Left ventricle myocardium superior (tissue), 1 donor: ENCODE measurements at places on chromosomes 4 and X. TPM values are rescaled to one million over a fixed set of nuclear protein-coding genes. Genes with fewer than 3 reads are reported as not detected.
A peak's percentile ranks its signal among the peaks of the same experiment; 100 is the strongest.

DNA sequence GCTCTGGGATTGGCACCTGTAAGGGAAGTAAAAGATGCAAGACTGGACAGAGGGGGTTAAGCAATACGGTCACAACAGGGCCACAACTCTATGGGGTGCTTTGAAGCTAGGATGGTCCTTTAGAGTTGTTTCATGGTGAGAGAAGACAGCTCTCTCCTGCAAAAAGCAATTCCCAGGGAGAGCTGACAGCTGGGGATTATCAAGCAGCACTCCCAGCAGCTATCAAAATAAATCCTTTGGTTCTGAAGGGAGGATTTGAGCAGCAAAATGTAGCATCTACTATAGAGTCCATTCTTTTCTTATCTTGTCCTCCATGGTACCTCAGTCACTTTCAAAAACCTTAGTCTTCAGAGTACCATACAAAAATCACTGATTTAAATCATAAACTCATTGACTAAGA is 35.1 kb upstream of the AP1AR start:
- DNase-seq, result no peak

- no peak for DNase-seq
Measured at GRCh38 chr4:168868044-168868781, 141.8 kb downstream of the CBR4 start.

- no peak for DNase-seq
Measured at GRCh38 chr4:16665942-16666551, 232.4 kb downstream of the LDB2 start.

GRCh38 chr4:136749989-136750388 is 782.3 kb downstream of the PCDH18 start:
- no peak for DNase-seq

SLC10A4 gene
- not detected for total RNA-seq

GRCh38 chrX:120365320-120365719 is 3.4 kb downstream of the ATP1B4 start:
- DNase-seq, result peak; percentile 63

GPC4 gene
- 11.6 TPM for total RNA-seq

TMEM156 gene
- not detected for total RNA-seq

DNA sequence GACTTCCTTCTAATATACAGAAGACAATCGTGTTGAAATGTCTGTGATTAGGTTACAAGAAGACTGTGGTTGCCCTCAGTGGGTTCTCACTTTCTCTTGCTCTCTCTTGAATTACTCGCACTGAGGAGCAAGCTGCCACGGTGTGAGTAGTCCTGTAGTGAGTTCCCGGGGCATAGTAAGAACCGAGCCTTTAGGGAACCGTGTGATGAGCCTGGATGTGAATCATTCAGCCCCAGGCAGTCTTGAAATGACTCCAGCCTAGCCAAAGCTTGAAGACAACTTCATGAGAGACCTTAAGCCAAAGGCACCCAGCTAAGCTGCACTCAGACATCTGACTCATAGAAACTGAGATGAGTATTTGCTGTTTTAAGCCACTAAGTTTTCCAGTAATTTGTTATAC is 292.7 kb downstream of the SPOCK3 start:
- DNase-seq, result no peak

DNA sequence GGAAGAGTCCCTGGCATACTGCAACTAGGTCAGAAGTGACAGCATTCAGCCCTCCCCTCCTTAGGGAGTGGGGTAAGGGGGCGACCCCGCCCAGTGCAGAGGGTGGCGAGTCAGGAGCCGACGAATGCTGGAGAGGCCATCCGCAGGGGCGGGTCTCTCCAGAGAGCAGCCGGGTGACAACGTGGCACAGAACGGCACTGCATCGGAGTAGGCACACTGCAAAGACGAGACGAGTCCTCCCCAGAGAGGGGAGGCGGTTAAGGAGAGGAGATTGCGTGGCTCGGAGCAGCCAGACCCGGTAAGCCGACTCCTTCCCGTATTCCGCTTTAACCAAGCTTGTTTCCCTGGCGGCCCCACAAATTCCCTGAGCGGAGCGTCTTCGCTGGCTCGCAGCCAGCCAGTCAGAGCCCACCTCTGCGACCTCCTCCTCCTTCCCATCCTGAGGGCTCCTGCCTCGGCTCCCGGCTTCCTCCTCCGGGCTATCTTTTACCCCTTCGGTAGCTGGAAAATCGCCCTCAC is 54.9 kb downstream of the LINC00632 start:
- peak; percentile 43 for DNase-seq

- no peak for DNase-seq
Measured at GRCh38 chr4:56106180-56107147, 157.7 kb downstream of the CEP135 start.

- DNase-seq, result no peak
Measured at GRCh38 chr4:172892300-172892699, 276.3 kb upstream of the GALNT7 start.

- peak; percentile 91 for DNase-seq
Measured at GRCh38 chr4:1309261-1310010, 19.7 kb downstream of the MAEA start.

NRK gene
- 1.8 TPM for total RNA-seq

DNA sequence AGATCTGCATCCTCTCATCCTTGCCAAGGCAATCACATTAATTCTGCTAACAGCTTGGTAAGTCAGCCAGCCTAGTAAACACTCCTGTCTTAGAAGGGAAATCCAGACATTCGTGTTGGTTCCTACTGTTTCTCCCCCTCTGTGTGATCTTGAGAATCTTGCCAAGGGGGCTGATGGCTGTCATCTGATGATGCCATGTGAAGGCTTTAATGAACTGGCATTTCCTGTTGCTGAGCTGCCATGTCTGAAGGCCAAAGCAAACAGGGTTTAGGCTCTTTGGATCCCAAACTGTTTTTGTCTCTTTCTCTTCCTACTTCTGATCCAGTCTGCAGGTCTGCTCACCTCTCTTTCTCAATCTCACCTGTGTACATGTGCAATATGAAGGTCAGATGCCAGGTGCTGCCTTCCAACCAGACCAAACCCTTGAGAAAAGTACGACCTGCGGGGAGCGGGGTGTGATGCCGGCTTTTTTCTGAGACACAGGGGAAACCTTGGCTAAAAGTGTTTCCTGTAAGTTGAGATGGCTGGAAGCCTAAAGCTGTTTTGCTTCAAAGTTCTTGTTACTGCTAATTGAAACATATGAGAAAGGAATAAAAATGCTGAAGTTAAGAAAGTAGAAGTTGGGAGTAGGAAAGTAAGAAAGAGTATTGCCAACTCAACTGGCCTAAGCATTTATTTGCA is 532.9 kb downstream of the ANKRD50 start:
- no peak for DNase-seq

DNA sequence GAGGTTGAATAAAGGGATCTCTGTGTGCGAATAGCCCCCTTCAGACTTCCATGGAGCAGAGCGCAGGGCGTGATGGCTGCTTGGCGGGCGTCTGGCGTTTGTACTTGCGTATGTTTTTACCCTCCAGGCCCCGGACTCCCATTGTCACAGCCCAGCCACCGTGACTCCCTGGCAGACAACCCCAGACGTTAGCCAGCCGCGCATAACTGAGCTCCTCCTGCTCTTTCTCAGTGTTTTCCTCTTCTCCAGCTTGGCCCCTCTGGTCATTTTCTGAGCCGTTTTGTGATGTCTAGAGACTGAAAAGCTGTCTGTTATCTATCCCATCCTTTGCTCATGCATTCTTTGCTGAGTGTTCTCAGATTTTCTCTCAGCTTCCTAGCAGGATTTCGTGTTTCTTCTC is 54.3 kb downstream of the IGFBP7 start:
- DNase-seq, result peak; percentile 62

HSFX1 gene
- 2.7 TPM for total RNA-seq

PDE6B gene
- 2.1 TPM for total RNA-seq
